ENCODE measurements at places on chromosomes 13 and 19.

DNA sequence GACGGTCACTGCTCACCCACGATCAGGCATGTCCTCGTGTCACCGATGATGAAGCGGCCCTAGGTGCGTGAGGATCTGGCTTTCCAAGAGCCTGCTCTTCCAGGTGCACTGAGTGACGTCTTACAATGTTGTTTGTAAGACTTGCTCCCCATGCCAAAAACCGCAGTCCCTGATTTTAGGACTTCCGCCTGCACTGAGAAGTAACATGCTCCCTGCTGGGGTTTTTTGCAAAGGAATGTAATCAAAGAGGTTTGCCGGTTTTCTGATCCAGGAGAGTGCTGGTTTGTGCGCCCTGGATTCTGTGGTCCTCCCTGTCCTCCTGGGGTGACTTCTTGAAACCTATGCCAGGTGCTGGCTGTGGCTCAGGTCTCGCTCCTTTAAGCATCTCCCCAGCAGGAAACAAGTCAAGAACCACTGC lies 38.8 kb downstream of the MYO9B start:
- DNase-seq, result no peak

DNA sequence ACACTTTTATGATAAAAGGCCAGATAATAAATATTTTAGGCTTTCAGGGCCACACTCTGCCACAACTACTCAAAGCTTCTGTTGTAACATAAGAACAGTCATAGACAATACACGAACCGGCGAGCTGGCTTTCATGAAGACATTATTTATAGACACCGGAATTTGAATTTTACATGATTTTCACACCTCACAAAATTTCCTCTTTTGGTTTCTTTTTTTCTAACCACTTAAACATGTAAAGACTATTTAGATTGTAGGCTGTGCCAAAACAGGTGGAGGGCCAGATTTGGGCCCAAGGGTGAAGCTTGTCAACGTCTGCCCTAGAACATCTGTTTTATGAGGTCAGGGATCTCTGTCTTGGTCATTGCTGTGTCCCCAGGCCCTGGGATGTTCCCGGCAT lies 29.7 kb upstream of the FXYD3 start:
- DNase-seq, result no peak

DNA sequence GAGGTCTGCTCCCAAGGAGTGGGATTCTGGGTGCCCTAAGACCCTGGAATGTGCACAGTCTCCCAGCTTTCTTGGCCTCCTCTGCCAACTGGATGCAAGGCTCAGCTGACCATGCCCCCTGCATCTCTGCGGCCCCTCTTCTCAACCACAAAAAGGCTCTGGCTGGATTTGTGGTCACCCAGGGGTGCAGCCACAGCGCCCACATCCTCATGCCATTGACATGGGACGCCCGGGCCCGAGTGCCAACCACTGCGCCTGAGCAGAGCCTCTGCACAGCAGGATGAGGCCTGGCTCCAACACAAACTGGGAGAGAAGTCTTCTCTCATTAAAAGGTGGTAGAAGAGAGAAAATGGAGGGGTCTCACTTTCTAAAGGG lies 103.5 kb downstream of the FOXO1 start:
- DNase-seq, result no peak

- DNase-seq, result no peak
Measured at GRCh38 chr13:46644816-46645215, 91.8 kb downstream of the LRCH1 start.

DNA sequence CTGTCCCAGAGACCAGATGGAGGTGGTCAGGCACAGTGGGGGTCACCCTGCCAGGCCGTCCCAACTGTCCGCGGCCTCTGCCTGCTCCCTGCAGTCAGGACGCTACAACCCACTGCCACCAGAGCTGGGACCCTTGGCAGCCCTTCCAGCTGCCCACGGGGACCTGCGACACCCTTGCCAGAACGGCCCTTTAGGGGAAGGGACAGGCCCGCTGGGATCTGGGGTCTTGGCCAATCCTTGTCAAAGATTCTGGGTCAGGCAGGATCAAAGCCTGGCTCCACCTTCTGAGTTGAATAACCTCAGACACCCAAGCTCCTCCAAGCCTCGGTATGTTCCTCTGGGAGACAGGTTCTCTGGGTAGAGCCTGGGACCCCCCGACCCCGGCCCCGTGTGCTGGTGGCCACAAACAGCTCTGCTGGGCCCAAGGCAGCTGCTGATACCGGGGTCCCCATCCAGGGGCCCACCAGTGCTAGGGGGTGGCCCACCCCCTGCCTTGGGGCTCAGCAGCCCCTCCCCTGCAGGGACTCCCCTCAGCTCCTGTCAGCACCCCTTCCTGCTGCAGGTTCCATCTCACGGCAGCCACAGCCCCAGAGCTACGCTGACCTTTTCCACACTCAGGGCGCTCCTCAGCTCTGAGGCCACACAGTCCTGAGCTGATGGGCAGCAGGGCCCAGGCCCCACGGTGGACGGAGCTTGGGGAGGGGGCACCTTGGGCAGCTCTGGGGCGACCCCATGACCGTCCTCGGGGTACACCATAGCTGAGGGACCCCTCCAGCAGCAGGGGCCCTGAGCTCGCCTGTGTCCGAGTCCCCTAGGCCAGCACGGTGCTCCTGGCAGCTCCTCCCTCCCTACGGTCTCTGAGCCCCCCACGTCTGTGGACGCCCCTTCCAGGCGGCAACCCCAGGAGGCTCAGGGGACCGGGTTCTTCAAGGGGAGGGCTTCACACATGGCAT lies 18.4 kb downstream of the SBNO2 start:
- DNase-seq, result no peak

DNA sequence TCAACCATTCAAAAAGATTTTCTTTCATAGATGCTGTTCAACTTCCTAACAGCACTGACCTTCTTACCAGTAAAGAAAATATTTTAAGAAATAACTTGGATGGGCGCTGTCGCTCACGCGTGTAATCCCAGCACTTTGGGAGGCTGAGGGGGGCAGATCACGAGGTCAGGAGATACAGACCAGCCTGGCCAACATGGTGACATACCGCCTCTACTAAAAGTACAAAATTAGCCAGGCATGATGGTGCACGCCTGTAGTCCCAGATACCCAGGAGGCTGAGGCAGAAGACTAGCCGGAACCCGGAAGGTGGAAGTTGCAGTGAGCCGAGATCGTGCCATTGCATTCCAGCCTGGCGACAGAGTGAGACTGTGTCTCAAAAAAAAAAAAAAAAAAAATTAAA lies 865.7 kb upstream of the SLC10A2 start:
- DNase-seq, result no peak

DNA sequence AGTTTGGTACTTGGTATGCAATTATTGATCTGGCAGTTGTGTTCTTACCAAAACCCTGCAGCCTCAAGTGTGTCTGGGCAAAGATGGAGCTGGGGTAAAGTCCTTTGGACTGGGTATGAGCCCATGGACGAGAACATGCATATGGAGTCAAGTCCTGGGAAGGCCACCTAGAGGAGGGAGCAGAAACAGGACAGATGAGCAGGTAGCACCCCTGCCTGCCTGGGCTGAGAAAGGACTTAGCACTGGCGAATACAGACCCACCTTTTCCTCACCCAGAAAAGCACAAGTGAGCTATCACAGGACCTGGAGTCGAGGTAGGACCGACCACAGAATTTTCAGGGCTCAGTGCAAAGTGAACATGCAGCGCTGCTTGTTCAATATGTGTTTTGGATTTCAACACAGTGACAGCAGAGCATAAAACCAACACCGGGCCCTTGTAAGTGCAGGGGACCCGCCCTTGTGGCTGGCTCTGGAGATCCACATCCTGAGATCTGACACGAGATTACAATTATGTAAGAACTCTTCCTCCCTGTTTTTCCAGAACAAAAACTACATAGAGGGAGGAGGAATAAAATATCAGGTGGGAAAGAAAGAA lies 25.9 kb downstream of the IGFL2 start:
- DNase-seq, result no peak

DNA sequence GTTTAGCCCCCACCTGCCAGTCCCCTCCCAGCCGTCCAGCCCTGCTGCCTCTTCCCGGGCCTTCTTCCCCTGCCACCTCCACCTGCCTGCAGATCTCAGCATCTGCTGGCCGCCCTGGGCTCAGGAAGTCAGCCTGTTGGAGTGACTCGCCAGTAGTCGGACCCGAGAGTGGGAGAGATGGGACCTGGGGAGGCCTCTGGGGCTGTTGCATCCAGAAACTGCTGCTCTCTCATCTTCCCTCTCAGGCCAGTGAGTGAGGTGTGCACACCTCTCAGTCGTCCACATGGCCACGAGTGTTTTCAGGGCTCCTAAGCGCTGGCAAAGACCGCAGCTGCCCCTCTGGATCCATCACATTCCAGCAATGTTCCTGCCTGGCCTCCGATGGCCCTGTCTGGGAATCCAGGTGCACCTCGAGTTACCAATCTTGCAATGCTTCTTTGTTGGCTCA lies 151.8 kb upstream of the SOX1 start:
- no peak for DNase-seq

- no peak for DNase-seq
Measured at GRCh38 chr13:49932066-49932465, 4.1 kb downstream of the SPRYD7 start.

- no peak for DNase-seq
Measured at GRCh38 chr13:76123548-76123947, 487.4 kb downstream of the LMO7 start.

GRCh38 chr19:36113425-36113824 lies 1.2 kb downstream of the POLR2I start:
- no peak for DNase-seq

DNA sequence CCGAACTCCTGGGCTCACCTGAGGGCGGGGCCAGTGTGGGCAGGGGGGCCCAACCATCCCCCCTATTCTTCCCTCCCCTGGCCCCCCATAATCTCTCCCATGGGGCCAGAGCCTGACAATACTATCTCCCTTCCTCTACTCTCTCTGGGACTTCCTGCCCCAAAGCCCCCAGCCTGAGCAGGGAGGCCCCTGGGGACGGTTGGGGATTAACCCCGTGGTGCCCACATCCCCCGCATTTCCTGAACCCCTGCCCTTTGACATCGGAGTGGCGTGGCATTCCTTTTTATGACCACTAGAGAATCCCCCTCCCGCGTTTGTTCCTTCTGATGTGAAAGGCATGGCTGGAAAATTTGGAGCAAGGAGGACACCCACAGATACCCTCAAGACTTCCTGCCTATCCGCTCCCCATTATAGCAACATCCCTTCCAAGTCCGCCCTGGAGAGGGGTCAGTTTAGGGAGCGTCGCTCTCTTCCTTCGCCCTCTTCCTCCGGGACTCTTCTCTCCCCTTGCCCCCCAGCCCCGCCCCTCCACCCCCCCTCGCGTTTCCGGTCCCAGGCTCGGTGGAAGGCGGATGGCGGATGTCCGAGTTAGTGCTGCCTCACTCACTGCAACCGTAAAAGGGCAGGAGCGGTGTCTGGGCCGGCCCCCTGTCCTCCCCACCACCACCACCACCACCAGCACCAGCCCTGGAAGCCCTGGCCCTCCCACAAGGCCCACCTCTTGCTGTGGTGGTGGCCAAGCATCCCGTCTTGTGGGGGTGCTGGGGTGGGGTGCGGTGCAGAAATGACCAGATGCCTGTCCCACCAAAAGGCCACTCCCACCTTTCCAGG lies 1.8 kb downstream of the VASP start:
- DNase-seq, result no peak

- DNase-seq, result no peak
Measured at GRCh38 chr13:74093691-74094090, 40.5 kb downstream of the KLF12 start.

DNA sequence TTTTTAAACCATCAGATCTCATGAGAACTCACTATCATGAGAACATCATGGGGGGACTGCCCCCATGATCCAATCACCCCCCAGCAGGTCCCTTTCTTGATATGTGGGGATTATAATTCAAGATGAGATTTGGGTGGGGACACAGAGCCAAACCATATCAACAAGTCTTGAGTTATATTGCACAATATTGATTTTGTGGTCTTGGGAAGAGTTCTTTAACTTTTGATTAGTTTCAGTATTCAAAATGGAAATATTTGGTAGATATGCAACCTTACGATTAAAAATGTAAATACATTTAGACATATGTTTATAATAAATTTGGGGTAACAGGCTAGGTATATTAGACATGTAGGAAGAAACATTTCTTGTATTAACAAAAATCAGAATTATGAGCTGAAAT lies 188.2 kb downstream of the GPC5 start:
- no peak for DNase-seq

Data from cortex of kidney (tissue), 1 donor.